ENCODE measurements at places on chromosomes 3 and 15. TPM values are rescaled to one million over a fixed set of nuclear protein-coding genes. Genes with fewer than 3 reads are reported as not detected.
A peak's percentile ranks its signal among the peaks of the same experiment; 100 is the strongest.

DNA sequence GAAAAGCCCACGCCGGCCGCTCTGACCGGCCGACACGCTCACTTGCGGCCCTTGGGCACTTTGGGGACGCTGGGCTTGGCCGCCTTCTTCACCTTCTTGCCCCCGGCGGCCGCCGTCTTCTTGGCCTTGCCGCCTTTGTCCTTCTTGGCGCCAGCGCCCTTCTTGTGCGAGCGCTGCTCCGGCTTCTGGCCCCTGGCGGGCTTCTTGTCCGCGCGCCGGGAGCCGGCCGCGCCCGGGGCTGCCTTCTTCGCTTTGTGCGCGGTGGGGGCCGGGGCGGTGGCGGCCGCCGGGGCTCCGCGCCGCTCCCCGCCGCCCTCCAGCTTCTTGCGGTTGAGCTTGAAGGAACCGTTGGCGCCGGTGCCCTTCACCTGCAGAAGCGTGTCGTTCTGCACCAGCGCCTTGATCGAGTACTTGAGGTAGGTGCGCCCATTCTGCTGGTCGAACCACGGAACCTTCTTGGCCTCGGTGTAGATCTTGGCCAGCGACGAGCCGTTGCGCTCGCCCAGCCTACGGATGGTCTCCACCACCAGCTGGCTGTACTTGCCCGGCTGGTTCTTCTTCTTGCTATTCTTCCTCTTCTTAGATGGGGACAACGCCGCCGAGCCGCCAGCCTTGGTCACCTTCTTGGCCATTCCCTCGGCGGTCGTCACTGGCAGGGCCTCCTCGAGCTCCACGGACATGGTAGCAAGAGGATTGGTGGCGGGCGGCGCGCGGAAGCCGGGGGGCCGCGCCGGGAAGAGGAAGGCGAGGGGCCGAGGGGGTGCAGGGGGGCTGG lies 36.7 kb downstream of the HMCES start:
- peak overlapping the region; percentile 97 for H3K4me3 ChIP-seq
- H3K36me3 ChIP-seq: no peaks in the 10 kb centered on the region
- no peaks in the 10 kb centered on the region for H3K27me3 ChIP-seq

GRCh38 chr3:112778353-112778948 lies 68.2 kb downstream of the CD200R1L start:
- no peaks in the 10 kb centered on the region for H3K27me3 ChIP-seq
- no peak overlapping the region for H3K4me3 ChIP-seq
- H3K27ac ChIP-seq: peak overlapping the region; percentile 16

DNA sequence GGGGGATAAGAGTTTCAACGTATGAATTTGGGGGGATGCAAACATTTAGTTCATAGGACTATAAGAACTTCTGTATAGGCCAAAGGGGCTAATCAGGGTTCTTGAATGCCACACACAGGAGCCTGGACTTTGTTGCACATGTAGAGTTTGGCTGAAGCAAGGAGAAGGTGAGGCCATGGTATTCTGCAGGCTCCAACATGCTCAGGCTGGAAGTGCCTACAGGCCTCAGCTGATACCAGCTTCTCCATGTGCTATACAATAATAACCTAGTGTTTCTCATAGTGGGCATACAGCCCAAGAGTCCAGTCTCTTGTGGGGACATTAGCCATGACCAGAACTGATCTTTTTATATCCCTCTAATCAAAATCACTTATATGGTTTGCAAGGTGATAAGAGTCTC lies 399.7 kb upstream of the MCTP2 start:
- H3K27ac ChIP-seq: no peak overlapping the region
- no peaks in the 10 kb centered on the region for H3K36me3 ChIP-seq
- no peak overlapping the region for H3K4me3 ChIP-seq
- DNase-seq: no peak
- H3K27me3 ChIP-seq: no peaks in the 10 kb centered on the region

DNA sequence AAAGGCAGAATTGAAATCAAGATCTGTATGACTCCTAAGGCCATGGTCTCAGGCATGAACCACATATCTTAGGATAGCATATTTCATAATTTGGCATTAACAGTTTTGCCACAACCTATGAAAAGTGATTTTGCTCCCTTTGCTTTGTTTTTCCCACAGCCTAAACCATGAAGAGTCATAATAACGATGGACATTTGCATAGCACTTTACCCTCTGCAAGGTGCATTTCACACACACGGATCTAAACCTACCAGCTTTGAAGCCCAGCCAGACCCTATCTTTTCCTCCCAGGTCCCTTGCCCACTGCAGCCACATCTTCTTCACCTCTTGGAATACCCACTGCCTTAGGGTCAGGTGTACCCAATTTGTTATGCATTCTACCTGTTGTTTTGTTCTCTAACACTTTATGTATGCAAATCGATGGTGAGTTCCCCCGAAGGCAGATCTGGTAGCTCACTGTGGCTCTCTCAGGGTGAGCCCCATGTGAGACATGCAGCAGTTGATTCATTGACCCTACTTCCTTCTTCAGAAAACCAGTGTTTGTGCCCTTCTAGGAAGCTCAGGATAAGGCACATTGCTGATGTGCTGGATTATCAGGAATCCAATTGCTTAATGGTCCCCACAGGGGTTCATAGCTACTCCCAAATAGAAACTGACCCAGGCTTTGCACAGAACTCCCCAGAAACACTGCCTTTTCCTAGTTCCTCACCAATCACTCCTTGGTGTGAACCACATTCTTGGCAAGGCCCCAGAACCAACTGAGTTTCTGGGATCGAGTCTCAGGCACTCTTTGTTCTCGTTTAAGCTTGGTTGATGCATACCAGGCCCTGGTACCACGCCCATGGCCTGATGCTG lies 8.7 kb downstream of the ARHGAP31 start:
- no peak overlapping the region for H3K4me3 ChIP-seq
- H3K36me3 ChIP-seq: no peaks in the 10 kb centered on the region
- DNase-seq: no peak
- H3K27me3 ChIP-seq: no peaks in the 10 kb centered on the region
- H3K27ac ChIP-seq: no peak overlapping the region

GRCh38 chr3:121330634-121331033 lies 215.2 kb downstream of the POLQ start:
- DNase-seq: no peak
- H3K4me1 ChIP-seq: no peaks in the 10 kb centered on the region
- no peak overlapping the region for H3K4me3 ChIP-seq
- no peaks in the 10 kb centered on the region for H3K36me3 ChIP-seq

GRCh38 chr3:20225769-20226168 lies 39.8 kb upstream of the SGO1 start:
- no peaks in the 10 kb centered on the region for H3K27me3 ChIP-seq
- no peaks in the 10 kb centered on the region for H3K36me3 ChIP-seq
- no peak overlapping the region for H3K4me3 ChIP-seq
- DNase-seq: no peak

DNA sequence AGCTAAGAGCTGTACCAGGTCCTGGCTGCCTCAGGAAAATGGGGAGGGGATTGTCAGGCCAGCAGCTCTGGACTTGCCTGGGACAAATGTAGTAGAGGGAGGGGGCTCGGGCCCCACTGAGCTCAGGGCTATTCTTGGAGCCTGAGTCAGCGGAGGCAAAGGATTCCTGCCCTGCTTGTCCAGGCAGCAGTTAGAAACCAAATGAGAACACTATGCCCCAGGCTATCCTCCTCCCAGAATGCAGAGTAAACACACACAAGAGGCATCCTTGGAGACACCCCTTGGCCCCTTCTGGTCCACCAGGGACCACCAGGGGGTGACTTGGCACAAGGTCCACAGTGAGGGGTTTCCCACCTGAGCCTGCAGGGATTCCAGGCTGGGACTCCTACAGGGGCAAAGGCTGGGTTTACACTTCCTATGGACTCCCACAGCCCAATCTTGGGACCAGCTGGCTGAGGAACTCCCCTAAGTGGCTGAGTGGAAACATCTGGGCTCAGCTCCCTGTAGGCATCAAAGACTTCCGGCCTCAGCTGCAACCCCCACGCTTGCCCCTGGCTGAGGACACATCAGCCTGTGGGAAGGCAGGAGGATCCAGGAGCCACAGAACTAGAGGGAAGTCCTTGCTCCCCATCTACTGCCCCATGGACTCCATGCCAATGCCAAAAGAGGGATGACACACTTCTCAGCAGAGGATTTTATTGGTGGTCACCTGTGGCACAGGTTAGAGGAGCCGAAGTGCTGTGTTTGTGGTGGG lies 3.4 kb upstream of the COL7A1 start:
- peak; percentile 70 for DNase-seq
- no peaks in the 10 kb centered on the region for H3K27me3 ChIP-seq
- peak overlapping the region; percentile 2 for H3K4me3 ChIP-seq
- peaks cover 50% of the 10 kb centered on the region for H3K36me3 ChIP-seq

- H3K27ac ChIP-seq: peak overlapping the region; percentile 93
- H3K36me3 ChIP-seq: no peaks in the 10 kb centered on the region
- peak; percentile 54 for DNase-seq
- H3K4me1 ChIP-seq: peaks cover 70% of the 10 kb centered on the region
- H3K27me3 ChIP-seq: no peaks in the 10 kb centered on the region
- H3K4me3 ChIP-seq: peak overlapping the region; percentile 12
Observed at GRCh38 chr3:127816783-127817405, 5.4 kb downstream of the MGLL start.

DNA sequence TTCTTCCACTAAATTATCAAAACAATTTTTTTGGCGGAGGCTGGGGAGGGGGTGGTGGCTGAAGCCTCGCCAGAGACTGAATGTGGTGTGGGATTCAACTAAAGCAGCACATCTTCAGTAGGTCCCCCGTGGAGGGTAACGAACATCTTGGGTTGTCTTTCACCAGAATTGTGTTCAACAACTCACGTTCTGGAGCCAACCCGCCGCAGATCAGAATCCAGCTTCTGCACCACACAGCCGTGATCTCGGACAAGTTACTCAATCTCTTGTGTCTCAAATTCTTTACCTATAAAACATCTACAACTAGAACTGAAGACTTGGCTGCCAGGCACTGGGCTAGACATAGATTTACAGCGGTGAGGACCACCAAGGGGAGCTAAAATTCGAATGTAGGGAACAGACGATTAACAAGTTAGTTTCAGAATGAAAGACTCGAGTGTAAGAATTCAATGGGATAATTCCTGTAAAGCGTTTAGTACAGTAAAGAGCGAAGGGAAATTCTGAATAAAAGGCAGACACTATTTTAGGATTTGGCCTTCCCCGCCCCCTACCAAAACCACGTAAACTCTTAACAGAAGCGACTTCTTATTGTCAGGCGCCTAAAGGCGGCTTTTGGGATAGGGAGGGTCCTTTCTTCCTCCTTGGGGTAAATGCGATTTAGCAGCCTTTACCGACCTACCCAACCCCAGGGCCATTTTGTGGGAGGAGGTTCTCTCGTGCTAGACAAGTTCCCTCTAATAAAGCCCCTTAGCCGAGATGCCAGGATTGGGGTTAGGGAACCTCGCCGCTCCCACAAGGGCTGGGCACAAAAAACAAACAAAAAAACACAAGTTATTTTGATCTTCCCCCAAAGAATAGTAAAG lies 697 bp upstream of the RAB5A start:
- peaks cover 30% of the 10 kb centered on the region for H3K4me1 ChIP-seq
- DNase-seq: no peak

- no peaks in the 10 kb centered on the region for H3K27me3 ChIP-seq
- H3K4me3 ChIP-seq: no peak overlapping the region
- DNase-seq: no peak
- H3K4me1 ChIP-seq: no peaks in the 10 kb centered on the region
Observed at GRCh38 chr15:88681610-88682221, 42.9 kb downstream of the ISG20 start.

GRCh38 chr15:70491641-70492040 lies 271.7 kb downstream of the UACA start:
- H3K36me3 ChIP-seq: no peaks in the 10 kb centered on the region
- H3K27ac ChIP-seq: no peak overlapping the region
- H3K4me1 ChIP-seq: no peaks in the 10 kb centered on the region
- H3K27me3 ChIP-seq: no peaks in the 10 kb centered on the region
- no peak overlapping the region for H3K4me3 ChIP-seq

- no peaks in the 10 kb centered on the region for H3K36me3 ChIP-seq
- no peak overlapping the region for H3K4me3 ChIP-seq
- H3K27ac ChIP-seq: no peak overlapping the region
- H3K4me1 ChIP-seq: no peaks in the 10 kb centered on the region
- peaks cover under 1% of the 10 kb centered on the region for H3K27me3 ChIP-seq
- no peak for DNase-seq
Observed at GRCh38 chr15:70257047-70257446, 159.3 kb upstream of the TLE3 start.

GRCh38 chr15:57537072-57537471 lies 54.6 kb upstream of the MYZAP start:
- no peaks in the 10 kb centered on the region for H3K36me3 ChIP-seq
- no peak overlapping the region for H3K27ac ChIP-seq
- no peak for DNase-seq
- H3K4me3 ChIP-seq: no peak overlapping the region

- DNase-seq: no peak
- no peaks in the 10 kb centered on the region for H3K4me1 ChIP-seq
- no peaks in the 10 kb centered on the region for H3K36me3 ChIP-seq
- no peak overlapping the region for H3K4me3 ChIP-seq
Observed at GRCh38 chr3:27699067-27699466, 23.1 kb downstream of the EOMES start.

GRCh38 chr15:35168464-35168863 lies 83.4 kb upstream of the NANOGP8 start:
- no peak for DNase-seq
- H3K4me3 ChIP-seq: no peak overlapping the region
- no peaks in the 10 kb centered on the region for H3K4me1 ChIP-seq
- H3K36me3 ChIP-seq: no peaks in the 10 kb centered on the region
- no peak overlapping the region for H3K27ac ChIP-seq

DNA sequence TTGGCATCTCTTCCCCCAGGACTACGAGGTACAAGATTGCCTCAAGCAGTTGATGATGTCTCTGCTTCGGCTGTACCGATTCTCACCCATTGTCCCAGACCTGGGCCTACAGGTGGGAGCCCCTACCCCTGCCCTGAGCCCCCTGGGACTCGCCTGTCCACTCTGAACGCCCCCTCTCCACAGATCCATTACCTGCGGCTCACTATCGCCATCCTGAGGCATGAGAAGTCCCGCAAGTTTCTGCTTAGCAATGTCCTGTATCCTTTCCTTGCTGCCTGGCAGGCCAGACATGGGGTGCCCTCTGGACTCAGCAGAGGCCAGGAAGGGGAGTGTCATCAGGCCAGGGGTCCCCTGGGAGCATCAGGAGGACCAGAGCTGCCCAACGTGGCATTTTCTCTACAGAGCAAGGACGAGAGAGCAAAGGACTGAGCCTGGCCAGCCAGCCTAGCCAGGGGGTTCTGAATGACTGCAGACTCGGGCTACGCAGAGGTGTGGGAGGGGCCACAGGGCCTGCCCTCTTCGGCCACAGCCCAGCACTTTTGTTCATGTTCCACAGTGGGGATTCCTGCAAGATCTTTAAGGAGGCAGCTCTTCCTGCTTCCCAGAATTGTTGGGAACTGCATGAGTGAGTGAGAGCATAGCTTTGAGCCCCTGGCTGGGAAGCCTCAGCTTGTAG lies 11.2 kb downstream of the RNF123 start:
- peaks cover 87% of the 10 kb centered on the region for H3K36me3 ChIP-seq
- no peak overlapping the region for H3K27ac ChIP-seq
- H3K4me1 ChIP-seq: no peaks in the 10 kb centered on the region
- no peak overlapping the region for H3K4me3 ChIP-seq

- DNase-seq: no peak
- no peaks in the 10 kb centered on the region for H3K4me1 ChIP-seq
- H3K27ac ChIP-seq: no peak overlapping the region
- H3K27me3 ChIP-seq: no peaks in the 10 kb centered on the region
Observed at GRCh38 chr3:138686771-138687221, 78.2 kb downstream of the FAIM start.

Gene VEPH1
- total RNA-seq: 0.34 TPM

Gene MEGF11
- total RNA-seq: not detected

Gene SCAMP5
- total RNA-seq: 0.23 TPM

Gene ISLR
- 18.0 TPM for total RNA-seq

Gene FOXB1
- not detected for total RNA-seq

Gene GOLGA8Q
- 1.5 TPM for total RNA-seq

Gene GPR27
- 1.1 TPM for total RNA-seq

Gene RSL24D1
- 61.0 TPM for total RNA-seq

Gene C3orf52
- 2.1 TPM for total RNA-seq

Gene C3orf80
- not detected for total RNA-seq

Gene C15orf62
- total RNA-seq: not detected

Gene PTPN23
- total RNA-seq: 26.8 TPM

Gene HHATL
- 157 TPM for total RNA-seq

Measured in psoas muscle (tissue), 8 donors.